ENCODE measurements at places on chromosomes 7 and 10.

DNA sequence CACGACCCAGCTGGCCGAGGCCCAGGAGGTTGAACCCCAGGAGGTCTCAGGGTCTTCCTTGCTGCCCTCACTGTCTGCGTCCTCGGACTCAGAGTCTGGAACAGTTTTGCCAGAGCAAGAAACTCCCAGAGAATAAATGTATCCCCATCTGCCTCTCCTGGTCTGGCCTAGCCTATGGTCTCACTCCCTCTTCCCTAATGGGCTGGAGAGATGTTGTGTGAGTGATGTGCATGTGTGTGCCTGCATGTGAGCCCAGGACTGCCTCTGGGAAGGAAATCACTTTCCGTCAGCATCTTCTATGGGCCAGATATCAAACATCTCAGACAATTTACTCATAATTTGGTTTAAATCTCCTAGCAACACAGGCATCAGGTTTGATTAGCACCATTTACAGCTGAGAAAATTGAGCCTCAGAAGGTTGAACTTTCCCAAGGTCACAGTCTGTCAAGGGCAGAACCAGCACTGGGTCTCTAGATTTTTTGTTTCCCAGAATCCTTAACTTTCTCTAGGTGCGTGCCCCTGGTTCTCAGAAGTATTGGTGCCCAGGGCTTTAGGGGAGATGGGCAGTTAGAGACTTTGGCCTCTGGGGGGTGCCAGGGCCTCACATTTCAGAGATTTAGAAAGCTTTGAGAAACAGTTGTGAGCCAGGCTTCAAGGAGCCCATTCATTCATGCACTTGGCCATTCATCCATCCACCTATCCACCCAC, 4.9 kb downstream of the TMEM270 start:
- H3K36me3 ChIP-seq: no peaks in the 10 kb centered on the region
- no peak overlapping the region for H3K4me3 ChIP-seq
- H3K4me1 ChIP-seq: peaks cover 21% of the 10 kb centered on the region
- no peak overlapping the region for H3K27ac ChIP-seq
- DNase-seq: no peak

GRCh38 chr10:29861811-29862505, 197.4 kb downstream of the JCAD start:
- DNase-seq: no peak
- no peaks in the 10 kb centered on the region for H3K27me3 ChIP-seq

- H3K4me1 ChIP-seq: no peaks in the 10 kb centered on the region
- no peak overlapping the region for H3K4me3 ChIP-seq
- no peaks in the 10 kb centered on the region for H3K36me3 ChIP-seq
These were observed 422.0 kb downstream of the CDC14C start for GRCh38 chr7:49346195-49346899.

DNA sequence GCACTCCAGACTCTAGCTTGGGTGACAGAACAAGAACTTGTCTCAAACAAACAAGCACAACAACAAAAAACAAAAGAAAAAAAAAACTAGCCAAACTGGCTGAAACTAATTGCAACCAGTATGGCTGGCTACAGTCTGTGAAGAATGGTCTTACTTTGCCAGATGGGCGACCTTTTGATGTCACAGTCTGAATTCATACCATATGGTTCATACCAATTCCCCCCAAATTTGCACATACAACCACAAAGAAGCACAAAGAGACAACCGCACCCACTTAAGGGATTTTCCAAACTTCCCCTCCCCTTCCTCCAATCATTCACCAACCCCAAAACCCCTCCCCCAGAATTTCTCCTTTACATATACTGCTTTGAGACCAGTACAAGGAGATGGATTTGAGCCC, 114.2 kb downstream of the SPAG6 start:
- no peaks in the 10 kb centered on the region for H3K36me3 ChIP-seq
- no peak overlapping the region for H3K27ac ChIP-seq
- H3K4me3 ChIP-seq: no peak overlapping the region
- DNase-seq: no peak

- H3K4me3 ChIP-seq: no peak overlapping the region
- DNase-seq: no peak
- H3K27ac ChIP-seq: no peak overlapping the region
These were observed 7.8 kb downstream of the NPS start for GRCh38 chr10:127556916-127557315.

DNA sequence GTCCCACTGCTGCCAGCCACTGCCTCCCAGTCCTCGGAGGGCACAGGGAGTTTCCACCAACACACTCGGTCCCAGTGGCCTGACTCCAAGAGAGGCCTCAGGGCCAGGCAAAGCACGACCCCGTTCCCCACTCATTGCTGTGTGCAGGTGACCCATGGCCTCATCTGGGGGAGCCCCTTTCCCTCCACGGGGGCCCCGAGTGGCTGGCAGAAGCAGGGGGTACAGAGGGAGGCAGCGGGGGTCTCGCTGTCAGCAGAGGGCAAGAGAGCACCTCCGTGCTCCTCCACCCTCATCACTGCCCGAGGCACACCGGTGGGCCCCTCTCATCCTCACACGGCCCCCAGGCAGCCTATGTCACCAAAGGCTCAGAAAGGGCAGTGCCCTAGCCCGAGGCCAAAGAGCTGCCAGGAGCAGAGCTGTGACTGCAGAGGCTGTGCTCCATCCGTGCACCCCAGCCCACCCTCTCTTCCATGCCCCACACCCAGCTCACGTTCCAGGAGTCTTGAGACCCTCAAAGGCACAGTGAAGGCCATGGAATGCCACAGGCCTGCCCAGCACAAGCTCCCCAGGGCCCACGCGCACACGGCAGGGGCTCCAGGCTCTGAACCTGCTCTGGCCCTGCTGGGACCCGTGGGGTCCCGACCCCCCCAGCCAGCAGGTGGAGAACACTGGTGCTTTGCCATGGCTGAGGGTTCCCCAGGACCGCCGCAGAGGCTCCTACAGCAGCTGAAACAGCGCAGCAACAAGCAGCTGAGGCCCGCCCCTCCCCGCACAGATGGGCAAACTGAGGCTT, 25.9 kb downstream of the MICALL2 start:
- no peak for DNase-seq
- no peak overlapping the region for H3K27ac ChIP-seq
- H3K27me3 ChIP-seq: peaks cover 35% of the 10 kb centered on the region
- H3K4me1 ChIP-seq: peaks cover 7% of the 10 kb centered on the region

- peak within 1 kb of the TSS; percentile 64 for H3K27ac ChIP-seq
- H3K36me3 ChIP-seq: no peaks in the 10 kb centered on the region
- peak within 1 kb of the TSS; percentile 61 for H3K4me3 ChIP-seq
- H3K27me3 ChIP-seq: peaks cover 20% of the 10 kb centered on the region
These were observed at the start of gene CACNB2 for GRCh38 chr10:18140149-18140956. Gene CACNB2 (plus strand): TSS chr10:18140424.

GRCh38 chr7:127848241-127848640, 183.0 kb downstream of the LRRC4 start:
- H3K27me3 ChIP-seq: no peaks in the 10 kb centered on the region
- H3K4me3 ChIP-seq: no peak overlapping the region
- peaks cover 38% of the 10 kb centered on the region for H3K4me1 ChIP-seq
- no peak for DNase-seq
- peaks cover 8% of the 10 kb centered on the region for H3K36me3 ChIP-seq

DNA sequence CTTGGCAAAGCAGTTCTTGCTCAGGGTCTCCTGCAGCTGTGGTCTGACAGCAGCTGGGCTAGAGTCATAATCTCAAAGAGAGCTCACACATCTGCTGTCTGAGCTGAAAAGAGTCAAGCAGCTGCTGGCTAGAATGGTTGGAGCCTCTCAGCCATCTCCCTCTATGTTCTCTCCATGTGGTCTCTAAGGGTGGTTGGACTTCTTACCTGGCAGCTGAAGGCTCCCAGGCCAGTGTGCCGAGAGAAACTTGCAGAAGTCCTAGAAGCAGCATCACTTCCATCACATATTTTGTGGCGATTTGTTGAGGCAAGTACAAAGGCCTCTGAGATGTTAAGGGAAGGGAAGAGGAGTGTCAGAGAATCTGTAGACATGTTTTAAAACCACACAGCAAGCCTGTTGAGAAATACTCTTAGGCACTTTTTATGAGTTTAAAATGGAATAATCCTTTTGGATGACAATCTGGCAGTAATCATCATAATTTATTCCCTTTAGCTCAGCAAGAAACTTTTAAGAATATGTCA, 93.2 kb downstream of the REEP3 start:
- DNase-seq: no peak
- peaks cover 15% of the 10 kb centered on the region for H3K36me3 ChIP-seq
- H3K4me3 ChIP-seq: no peak overlapping the region
- H3K27me3 ChIP-seq: no peaks in the 10 kb centered on the region
- H3K4me1 ChIP-seq: no peaks in the 10 kb centered on the region

GRCh38 chr7:137439829-137440825, 96.6 kb upstream of the PTN start:
- no peaks in the 10 kb centered on the region for H3K27me3 ChIP-seq
- no peaks in the 10 kb centered on the region for H3K4me1 ChIP-seq
- no peak overlapping the region for H3K4me3 ChIP-seq
- no peak for DNase-seq
- H3K27ac ChIP-seq: no peak overlapping the region

DNA sequence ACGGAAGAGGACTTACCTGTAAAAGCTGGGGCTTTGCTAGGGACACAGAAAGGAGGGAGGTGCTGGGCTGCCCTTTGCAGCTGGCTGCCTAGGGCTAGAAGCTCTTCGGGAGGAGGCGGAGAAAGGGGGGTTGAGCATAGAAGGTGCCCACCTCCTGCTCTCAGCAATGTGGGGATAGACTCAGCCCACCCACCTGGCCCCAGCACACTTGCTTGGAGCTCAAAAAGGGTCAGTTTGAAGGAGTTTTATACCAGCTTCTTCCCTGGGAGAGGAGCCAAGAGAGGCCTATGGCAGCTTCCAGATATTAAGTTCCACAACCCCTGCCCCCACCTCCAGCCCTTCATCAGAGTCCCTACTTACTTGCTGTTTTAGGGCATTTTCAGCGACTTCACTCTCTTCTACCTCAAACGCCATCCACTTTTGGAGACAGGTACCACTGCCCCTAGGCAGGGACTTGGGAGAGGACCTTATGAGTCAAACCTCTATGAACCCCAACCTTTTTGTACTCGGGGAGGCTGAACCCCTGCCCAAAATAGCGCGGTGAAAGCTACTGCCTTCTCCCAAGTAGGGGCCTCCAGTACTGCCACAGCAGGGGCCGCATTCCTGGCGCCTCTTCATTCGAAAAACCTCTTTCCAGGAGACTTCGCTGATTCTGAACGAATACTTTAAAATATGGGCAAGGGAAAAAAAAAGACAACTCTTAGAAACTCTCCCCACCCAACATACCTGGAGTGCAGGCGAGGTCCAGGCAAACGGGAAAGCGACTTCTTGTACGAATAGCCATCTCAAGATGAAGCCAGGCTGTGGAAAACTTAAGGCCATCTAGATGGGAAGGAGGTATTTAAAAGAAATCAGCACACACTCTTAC, 1.2 kb upstream of the EVX1 start:
- H3K4me3 ChIP-seq: no peak overlapping the region
- H3K27ac ChIP-seq: no peak overlapping the region
- no peak for DNase-seq
- peaks cover 99% of the 10 kb centered on the region for H3K27me3 ChIP-seq
- no peaks in the 10 kb centered on the region for H3K36me3 ChIP-seq

DNA sequence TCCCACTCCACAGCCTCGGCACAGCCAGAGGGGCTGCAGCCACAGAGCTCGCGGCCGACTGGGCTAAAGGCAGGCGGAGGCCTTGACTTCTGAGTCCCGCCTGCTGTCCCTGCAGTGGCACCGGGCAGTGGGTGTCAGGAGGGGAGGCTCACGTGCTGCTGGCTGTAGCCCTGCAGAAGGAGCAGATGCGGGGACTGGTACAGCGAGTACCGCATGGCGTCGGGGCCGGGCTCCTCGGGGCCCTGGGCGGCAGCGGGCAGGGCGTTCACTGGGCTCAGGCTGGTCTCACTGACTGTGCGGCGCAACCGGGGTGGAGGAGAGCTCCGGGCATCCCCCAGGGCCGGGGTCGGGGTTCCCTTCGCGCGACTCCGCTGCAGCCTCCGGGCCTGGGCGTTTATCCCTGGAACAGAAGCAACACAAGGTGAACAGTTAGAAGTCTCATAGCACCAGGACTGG, 25.6 kb downstream of the PAPOLB start:
- peak; percentile 41 for DNase-seq
- H3K4me1 ChIP-seq: no peaks in the 10 kb centered on the region
- peaks cover 6% of the 10 kb centered on the region for H3K36me3 ChIP-seq
- H3K27me3 ChIP-seq: no peaks in the 10 kb centered on the region
